ACHN (cell line): ENCODE measurements at places on chromosomes 16 and 17.
A peak's percentile ranks its signal among the peaks of the same experiment; 100 is the strongest.

DNA sequence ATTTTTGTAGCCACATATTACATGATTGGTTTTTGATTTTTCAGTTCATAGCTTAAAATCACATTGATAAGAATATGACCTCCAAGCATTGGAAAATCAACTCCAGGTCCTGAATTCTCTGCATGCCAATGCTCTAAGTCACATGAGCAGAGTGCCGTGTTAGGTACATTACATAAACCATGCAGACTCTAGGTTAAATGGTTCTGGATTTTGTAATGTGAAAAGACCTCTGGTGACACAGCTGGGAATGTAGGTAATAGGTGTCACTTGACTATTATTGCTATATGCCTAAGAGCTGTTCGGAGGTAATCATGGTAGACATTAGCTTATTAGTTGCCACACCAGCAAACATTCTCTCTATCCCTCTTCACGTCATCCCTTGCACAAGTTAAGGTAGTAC lies 231.1 kb upstream of the SALL1 start:
- peak; percentile 18 for DNase-seq

- no peak for DNase-seq
Measured at GRCh38 chr17:75246404-75246803, 15.0 kb downstream of the GGA3 start.

- no peak for DNase-seq
Measured at GRCh38 chr16:56960681-56961281, 969 bp upstream of the CETP start.

DNA sequence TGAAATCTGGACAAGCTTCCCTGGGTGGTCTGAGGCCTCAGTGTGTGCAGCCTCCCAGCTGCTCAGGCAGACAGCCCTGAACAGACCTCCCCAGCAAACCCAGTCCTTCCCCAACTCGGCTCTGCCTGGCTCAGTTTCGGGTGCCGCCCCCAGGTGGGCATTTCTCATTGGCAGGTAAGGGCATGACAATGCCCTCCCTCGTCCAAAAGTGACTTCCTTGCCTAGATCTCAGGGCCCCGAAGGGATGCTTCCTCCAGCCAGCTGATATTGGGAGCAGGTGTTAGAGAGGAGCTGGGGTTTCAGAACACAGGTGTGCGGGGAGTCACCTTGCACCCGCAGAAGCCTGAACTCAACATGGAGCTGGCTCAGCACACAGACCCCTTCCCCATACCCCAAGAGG lies 3.8 kb upstream of the PPL start:
- no peak for DNase-seq

GRCh38 chr17:82668631-82669099 lies 20.4 kb upstream of the WDR45B start:
- DNase-seq, result peak; percentile 25

DNA sequence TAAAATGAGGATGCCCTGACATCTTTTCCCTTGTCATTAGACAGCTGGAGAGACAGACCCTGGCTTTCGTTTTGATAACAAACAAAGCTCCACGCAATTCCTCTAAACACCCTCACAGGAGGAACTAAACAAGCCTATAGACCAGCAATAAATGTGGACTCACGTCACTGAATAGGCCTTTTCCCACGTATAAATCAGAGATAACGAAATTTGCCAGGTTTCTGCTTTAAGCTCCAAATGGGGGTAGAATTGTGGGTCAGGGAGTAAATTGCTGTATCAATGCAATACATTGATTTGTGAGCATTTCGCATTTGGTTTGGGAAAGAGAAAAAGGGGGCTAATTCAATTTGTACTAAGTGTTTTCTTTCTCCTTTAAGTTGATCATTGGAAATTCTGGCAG lies 256.0 kb downstream of the PMP22 start:
- DNase-seq, result no peak

DNA sequence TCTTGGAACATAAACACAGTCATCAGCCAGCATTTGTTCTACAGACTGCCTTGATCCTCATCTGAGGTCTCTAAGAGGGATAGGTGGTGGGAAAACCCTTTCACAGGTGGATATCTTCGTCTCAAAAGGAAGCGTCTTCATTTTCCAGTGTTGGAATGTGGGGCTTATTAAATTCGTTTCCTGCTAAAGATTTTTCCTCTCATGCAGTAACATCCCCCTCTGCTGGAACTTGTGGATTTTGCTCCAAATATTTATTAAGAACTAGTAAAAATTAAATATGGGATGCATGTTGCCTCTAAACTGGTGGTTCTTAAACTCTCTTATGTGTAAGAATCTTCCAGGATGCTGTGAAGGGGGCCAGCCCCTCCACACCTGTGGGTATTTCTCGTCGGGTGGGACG lies 20.1 kb upstream of the MLYCD start:
- peak; percentile 77 for DNase-seq

DNA sequence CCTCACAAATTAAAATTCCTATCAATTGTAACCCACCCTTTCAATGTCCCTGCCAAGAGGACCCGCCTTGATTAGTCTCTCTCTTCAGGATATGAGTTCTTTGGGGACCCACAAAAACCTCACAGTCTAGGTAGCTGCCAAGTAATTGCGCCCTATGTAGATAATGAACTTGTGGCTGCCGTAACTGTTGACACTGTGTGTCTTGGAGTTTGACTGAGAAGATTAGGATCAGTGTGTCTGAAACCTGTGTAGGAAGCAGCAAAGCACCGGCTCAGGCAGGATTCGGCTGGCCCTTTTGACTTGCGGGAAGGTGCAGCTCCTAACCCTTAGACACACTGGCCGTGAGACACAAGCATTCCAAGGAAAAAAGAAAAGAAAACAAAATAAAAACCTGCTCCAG lies 17.8 kb upstream of the SLC6A4 start:
- no peak for DNase-seq

GRCh38 chr17:77527836-77528505 lies 387.2 kb downstream of the SEC14L1 start:
- DNase-seq, result no peak

- DNase-seq, result peak; percentile 62
Measured at GRCh38 chr17:40309031-40309948, at the start of gene RARA. Gene RARA, plus strand, starts transcription at chr17:40309180. Its CDS starts 22,039 bp downstream, at chr17:40331219.

- no peak for DNase-seq
Measured at GRCh38 chr16:78919852-78920251, 680.7 kb downstream of the MAF start.

DNA sequence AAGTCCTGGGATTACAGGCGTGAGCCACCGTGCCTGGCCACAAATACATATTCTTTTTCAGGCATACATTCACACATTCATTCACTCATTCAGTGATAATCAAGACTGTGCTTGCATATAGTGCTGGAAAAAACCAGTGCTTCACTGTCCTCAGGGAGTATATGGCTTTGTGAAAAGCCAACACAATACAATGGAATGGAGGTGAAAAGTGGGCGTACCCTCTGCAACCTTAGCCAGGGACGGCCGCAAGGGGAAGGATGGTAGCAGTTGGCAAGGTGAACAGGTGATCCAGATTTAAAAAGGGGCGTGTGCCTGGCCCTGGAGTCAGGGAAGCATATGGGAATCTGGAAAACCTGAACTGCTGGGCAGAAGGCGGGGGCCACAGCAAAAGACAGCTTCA lies 18.1 kb upstream of the GAN start:
- DNase-seq, result no peak

DNA sequence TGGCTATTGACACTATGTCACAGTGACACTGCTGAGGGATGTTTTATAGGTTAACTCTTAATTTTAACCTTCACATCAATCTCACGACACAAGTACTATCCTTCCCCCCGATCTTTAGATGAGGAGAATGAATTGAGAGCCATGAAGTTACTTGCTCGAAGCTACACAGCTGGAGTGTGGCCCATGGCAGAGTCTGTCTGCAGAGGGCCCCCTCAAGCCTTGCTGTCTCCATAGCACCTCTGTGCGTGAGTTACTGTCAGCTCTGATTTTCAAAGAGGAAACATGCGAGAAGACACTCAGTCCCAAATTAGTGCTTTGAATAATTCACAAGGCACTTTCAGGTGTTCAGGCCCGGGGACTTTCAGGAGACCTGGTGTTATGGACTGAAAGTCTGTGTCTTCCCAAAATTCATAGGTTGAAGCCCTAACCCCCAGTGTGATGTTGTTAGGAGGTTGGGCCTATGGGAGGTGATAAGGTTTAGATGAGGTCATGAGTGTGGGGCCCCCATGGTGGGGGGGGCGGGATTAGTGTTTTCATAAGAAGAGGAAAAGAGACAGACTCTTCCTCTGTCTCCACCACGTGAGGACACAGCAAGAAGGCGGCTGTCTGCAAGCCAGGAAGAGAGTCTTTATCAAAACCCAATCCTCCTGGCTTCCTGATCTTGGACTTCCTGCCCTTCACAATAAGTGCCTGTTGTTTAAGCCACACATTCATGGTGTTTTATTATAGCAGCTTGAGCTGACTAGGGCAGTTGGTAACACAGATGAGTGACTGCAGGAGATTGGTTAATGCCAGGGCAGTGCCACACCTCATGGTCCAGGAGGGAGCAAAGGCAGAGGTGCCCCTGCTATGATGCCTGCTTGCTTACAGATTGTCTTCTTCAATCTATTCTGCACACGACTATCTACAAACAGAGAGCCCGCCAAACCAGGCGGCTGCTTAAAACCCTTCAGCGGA lies 281.8 kb downstream of the HAPSTR1 start:
- no peak for DNase-seq

DNA sequence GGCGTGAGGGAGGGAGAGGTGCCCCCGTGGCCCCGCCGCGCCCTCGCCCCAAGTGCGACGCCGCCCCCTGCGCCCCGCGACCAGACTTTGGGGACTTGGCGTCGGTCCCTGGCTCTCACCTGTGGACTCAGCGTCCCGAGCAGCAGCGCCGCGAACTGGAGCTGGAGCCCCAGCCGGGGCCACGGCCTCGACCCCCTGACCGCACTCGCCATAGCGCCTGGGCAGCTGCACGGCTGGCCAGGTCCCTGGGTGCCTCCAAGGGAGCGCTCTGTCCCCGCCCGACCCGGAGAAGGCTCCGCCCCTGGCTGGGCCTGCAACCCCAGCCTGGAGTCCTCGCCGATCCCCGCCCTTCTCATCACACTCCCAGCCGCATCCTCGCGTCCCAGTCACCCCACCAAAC lies at the start of gene ERN2:
TSS of gene ERN2 (minus strand) at position 247 of the 400 bp plus-strand sequence. CDS start at position 212, 35 bp downstream.
- no peak for DNase-seq

GRCh38 chr17:78939615-78940014 lies 14.4 kb upstream of the TIMP2 start:
- DNase-seq, result no peak

DNA sequence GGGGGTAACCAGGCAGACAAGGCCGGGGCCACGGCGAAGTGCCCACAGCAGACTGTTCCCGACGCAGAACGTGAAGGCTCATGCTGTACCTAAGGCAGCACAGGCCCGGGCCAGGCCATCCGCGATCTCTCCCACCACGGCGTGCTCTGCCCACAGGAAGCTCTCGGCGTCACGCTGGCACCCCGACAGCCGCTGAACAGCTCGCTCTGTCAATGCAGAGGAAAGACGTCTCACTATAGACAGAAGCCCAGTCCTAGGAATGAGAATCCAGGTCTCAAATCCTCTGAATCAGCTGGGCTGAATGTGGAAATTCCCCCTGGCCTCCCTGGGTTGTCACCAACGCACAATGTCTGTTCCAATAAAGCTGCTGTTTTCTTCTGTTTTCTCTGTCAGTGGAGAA lies 21.4 kb downstream of the SERPINF1 start:
- DNase-seq, result no peak

DNA sequence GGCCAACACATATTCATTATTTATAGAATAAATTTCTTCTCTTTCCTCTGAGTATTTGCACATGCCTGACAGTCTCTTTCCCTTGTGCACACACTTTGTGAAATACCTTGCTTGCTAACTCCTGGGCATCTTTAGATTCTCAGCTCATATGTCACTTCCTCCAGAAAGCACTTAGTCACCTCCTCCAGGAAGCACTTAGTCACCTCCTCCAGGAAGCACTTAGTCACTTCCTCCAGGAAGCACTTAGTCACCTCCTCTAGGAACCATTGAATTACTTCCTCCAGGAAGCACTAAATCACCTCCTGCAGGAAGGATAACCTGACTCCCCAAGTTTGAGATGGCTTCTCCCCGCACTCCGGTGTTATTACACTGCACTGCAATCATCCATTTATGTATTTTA lies 462.5 kb upstream of the EEF2KMT start:
- DNase-seq, result no peak

DNA sequence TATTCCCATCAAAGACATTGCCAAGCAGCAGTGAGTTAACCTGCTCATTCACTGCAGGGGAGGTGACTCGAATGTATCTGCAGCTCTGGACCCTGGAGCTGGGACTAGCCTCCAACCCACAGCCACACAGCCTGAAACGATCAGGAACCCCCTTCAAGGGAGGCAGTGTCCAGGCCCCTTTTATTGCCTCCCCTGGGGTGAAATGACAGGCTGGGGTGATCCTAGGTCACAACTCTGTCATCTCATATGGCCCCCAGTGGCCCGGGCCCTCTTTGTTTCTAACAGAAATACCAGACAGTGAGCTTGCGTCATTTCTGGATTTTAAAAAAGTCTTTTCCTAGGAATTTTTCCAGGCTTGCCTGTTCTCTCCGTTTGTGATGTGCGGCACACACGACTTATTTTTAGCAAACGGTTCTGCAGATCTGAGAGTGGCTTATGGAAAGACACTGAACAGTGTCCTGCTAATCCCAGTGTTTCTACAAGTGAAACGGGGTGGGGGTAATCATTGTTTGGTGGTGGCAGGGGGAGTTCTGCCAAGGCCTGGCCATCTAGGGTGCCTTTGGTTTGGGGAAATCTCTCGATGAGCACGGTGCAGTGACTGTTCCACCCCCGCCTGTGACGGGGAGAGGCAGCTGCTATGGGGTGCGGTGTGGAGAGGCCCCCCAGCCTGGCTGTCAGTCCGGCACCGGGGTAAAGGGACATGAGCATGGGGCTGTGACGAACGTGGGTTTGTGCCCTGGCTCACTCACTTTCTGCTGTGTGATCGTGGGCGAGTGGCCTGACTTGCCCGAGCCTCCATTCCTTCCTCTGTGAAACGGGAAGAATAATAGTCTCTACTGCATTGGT lies 27.2 kb downstream of the NAGPA start:
- DNase-seq, result no peak

DNA sequence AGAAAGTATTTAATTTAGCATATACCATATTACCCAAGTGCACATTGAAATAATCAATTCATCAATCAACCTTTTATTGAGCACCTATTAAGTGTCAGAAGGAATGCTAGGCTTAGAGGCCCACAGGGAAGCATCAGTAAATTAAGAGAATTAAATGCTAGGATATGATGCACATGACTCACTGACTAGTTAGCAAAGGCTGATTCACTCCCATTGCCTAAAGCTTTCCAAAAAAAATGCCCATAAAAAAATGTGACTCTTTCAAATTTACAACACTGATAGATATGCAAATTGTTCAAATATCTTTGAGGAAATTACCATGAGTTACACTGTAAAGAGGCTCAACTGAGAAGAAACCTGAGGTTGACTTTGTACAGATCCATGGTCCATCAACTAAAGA lies 883.3 kb downstream of the CDH11 start:
- no peak for DNase-seq

DNA sequence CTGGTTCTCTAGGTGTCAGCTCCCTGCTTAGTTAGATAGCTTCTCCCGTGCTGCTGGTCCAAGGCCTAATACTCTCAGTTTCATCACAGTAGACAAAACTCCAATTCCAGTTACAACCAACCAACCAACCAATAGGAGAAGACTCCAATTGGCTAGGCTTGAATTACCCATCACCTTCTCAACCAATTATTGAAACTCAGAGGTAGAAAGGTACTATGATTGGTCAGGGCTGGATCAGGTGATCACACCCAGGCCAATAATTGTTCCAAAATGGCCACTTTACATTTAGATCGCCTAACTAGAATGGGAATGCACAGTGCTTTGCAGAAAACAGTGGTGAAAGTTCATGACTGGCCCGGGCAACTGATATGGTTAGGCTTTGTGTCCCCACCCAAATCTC lies 49.5 kb upstream of the CRHR1 start:
- no peak for DNase-seq

GRCh38 chr17:73560661-73561060 lies 83.6 kb downstream of the SDK2 start:
- DNase-seq, result no peak
